ENCODE measurements at places on chromosomes 7 and 10.

GRCh38 chr10:18313626-18314025, 173.4 kb downstream of the CACNB2 start:
- DNase-seq, result no peak

DNA sequence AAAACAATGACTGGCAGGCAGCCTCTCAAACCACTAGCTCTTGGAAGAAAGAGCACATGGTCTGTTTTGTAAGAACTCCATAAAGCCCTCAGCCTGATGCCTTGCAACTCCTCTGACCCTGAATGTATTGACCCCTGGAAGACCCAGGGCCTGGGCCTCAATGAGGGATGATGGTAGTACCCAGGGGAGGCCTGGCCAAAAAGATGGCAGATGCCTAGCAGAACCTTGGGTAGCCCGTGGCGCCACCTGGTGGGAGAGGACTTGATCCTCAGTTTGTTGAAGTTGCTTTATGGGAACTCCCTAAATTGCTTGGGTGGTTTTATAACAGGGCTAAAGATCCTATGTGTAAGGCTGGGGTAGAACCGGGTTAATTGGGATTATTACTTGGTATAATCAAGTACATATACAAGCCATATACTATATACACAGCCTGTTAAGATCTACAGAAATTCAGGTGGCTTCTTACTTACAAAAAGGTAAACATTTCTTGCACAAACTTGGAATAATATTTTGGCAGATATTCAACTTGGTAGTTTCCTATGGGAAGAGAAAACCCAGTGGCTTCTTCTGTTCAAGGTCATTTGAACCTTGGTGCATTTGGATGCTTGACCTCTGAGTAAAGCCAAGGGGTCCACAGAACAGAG, 95.8 kb upstream of the CACUL1 start:
- DNase-seq, result peak; percentile 56

DNA sequence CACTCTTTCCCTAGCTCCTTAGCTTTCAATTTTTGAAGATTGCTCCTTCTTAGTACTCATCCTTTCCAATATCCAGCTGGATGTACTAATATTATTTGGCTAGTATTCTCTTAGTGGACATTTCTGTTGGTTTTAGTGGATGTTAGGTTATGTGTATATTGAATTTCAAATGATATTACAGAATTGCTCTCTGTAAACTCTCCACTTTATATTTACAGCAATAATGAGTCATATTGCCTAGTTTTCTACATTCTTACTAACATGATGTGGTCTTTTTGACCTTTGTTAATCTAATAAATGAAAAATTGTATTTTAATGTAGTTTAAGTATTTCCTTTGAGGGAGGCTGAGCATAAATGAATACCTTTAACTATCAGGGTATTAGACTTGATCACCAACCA, 69.4 kb downstream of the BICC1 start:
- no peak for DNase-seq

GRCh38 chr7:27808626-27809025, 68.7 kb downstream of the TAX1BP1 start:
- DNase-seq, result no peak

- DNase-seq, result no peak
Measured at GRCh38 chr10:30466445-30466844, 32.5 kb downstream of the MAP3K8 start.

DNA sequence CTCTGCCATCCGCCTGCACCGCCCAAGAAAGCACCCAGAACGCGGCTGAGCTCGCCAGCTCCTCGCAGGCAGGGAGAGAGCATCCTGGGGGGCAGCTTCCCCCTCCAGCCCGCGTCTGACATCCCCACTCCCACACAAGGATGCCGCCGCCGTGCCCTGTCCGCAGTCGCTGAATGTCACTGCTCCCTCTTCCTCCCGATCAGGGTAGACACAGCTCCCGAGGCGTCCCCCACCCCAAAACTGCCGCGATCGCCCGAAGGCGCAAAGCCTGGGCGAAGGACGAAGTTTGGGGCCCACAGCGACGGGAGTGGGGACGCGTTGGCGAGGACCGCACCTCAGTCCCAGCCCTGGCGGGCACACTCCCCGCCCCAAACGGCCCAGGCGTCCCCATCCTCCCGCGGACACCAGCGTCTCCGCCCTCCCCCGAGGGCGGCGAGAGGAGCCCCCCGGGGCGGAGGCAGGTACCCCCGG, 1.5 kb upstream of the KAT6B start:
- peak; percentile 24 for DNase-seq

DNA sequence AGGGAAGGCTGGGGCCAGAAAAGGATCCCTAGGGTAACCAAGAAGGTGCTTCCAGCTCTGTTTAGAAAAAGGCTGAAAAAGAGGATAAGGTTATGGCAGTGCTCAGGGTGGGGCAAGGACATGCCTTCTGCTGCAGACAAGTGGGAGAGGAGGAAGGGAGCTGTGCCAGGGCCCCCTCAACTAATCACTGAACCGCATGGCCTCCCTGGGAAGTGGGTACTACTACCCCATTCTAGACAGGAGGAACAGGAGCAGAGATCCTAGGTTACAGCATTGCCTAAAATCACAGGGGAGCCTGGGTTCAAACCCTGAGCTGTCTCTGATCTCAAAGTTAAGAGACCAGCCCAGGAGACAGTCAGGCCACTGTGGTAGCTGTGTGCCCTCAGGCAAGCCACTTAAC, 149.7 kb downstream of the GRID1 start:
- no peak for DNase-seq

- DNase-seq, result no peak
Measured at GRCh38 chr7:5303061-5303460, 20.3 kb downstream of the SLC29A4 start.

DNA sequence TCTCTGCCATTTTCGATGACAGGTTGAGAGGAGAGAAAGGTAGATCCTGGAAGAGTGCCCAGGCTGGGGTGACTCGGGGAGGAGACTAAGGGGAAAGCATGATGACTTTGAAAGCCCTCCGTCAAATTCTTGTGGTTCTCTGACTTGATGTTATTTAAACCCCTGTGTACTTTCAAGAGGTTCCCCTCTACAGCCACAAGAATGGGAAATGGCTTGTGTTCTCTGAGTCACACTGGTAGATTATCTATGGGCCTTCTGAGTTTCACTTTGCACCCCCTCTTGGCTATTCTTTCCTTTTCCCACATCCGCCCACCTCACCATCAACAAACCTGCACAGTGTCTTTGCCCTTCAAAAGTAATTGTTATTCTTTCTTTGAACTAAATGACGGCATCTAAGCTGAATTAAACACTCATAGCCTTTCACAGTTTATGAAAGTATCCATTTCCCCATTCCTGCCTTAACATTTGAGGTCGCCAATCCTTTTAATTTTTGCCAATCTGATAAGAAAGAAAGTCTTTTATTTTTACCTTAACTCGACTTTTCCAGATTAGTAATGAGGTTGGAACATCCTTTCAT, 24.1 kb downstream of the PRF1 start:
- peak; percentile 35 for DNase-seq

GRCh38 chr10:115171392-115171960, 78.3 kb downstream of the ATRNL1 start:
- no peak for DNase-seq

- no peak for DNase-seq
Measured at GRCh38 chr7:42237811-42238541, 967 bp upstream of the GLI3 start.

GRCh38 chr10:93319896-93320295, 162.2 kb downstream of the MYOF start:
- DNase-seq, result no peak

DNA sequence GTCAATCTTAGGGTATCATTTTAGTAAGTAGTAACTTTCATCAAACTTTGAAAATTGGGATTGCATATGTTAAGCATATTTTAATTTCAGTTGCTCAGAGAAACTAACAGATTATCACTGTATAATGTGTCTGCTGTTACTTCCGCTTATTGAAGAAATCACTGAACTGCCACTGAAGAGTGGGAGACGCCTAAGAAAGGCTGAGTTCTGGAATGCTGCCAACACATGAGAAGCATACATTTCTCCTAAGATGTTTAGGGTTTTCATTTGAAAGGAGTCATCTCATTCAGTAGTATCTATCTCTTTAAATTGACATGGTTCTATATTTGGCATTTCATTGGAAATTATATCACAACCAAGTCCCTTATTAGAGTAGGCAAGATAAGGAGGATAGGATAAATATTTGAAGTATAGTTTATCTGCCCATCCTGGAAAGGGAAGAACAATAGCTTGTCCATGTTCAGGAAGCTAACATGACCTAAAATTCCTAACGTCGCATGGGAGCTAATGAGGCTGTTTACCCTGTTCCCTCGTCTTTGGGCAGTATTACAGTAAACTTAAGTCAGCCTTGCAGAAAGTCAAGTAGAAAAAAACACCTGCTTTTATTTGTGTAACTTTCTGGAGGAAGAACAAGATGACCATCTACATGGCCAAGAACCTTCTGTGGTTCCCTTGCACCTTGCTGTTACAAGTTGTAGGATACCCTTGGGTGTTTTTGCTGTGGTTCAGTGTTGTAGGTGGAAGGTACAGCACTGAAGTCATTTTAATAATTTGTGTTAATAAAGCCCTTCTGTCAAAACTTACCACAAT, 67.3 kb downstream of the NHLRC2 start:
- DNase-seq, result no peak

DNA sequence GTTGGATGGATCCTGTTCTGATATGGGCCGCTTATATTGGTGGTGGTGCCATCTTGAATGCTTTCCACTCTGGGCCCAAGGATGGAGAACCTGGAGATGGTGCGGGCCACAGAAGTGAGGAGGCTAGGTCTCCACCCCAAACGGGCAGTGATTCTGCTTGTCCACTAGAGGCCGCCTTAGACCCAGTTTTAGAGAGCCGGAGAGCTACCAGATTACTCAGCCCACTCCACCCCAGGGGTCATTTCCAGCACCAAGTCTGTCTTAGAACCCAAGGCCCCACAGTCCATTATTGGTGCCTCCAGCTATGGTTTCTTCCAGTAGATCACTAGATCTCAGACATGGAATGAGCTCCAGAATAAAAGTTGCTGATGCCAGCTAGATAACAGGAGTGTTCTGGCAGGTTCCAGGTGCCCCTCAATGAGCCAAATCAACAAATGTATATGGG, 11.8 kb upstream of the CAMK2G start:
- peak; percentile 57 for DNase-seq

- DNase-seq, result no peak
Measured at GRCh38 chr7:781186-781849, 51.0 kb upstream of the SUN1 start.

DNA sequence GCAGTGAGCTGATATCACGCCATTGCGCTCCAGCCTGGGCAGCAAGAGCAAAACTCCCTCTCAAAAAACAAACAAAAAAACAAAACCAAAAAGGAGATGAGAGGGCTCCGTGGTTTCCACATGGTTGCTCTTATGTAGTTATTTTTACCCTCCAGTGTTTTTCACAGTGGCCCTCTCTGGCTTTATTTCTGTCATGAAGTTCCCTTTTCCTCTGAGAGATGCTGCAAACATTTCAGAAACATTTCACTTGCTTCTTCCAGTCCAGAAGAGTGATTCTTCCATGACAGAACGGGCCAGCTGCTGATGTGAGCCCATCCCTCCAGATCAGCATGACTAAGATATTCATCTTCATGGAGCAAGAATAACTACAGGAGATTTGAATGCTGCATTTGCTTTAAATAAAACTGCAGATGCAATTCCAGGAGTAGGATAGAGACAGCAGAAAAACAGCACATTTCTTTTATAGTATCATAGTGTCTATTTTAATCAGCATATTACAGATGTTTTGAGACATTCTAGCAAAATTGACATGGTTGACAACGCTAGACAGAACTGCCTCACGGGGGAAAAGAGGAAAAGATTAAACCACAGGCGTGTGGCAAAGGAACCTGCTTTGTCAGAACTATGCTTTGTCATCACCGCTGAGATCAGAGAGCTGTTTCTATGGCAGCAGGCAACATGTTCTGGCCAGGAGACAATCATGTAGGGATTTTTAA, 40.3 kb downstream of the NRCAM start:
- no peak for DNase-seq

DNA sequence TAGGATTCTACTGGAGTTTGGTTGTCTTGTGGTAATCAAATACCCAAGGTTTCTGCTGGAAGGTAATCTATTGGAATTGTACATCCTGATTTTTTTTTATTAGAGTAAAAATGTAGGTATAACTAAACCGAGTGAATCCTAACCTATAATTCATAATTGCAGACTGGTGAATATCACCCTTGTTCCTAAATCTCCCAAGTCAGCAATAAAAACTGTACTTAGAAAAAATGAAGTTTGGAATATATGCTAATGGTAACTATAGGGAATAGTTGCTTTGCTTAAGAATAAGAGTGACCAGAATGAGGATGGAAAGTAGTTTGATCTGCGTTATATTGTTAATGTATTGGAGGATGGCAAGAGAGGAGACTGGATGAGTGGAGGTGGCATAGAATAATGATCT, 10.7 kb upstream of the FZD8 start:
- no peak for DNase-seq

DNA sequence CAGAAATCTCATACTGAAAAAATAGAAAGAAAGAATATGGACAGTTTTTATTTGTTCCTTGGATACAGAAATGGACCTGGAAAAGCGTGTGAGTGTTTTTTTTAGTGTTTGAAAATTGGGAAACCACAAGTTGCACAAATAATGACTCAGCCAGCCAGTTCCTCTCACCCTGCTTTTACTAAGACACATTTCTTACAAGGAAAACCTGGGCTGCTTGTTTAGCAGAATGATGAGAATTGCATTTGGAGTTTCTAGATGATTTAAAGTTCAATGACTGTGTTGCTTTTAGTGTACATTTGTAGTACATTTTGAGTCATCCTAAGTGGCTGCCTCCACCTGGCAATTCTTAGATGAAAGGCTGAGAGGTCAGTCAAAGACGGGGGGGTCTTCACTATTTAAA, 218.7 kb downstream of the ABCA13 start:
- no peak for DNase-seq

- DNase-seq, result no peak
Measured at GRCh38 chr10:15879663-15880062, 19.4 kb upstream of the MINDY3 start.

- no peak for DNase-seq
Measured at GRCh38 chr7:7228472-7228871, 46.1 kb downstream of the C1GALT1 start.

DNA sequence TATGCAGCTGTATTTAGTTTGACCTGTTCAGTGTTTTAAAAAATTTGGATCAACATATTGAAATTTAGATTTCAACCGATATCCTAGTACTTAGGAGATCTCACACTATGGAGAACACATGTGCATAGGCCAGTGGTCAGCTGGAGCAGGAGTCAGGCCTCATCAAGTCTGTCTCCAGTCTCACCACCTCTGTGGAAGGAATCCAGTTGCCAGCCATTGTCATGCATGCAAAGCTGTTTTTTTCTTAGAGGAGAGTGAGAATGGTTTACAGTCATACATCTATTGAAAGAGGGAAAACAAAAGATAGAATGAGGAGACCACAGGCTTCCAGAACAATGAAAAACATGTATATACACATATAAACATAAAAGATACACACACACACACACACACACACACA, 7.6 kb upstream of the CLEC5A start:
- DNase-seq, result no peak

GRCh38 chr10:45421221-45422097, 47.4 kb downstream of the ALOX5 start:
- DNase-seq, result no peak

Data from activated CD4-positive, alpha-beta T cell treated with anti-CD3 and anti-CD28 coated beads, Interleukin-2, amount 50 U/mL, for 1 hour (primary cell).